ENCODE measurements at places on chromosomes 1 and 21.

GRCh38 chr1:234505769-234506102 lies 26.8 kb upstream of the TARBP1 start:
- DNase-seq, result no peak

DNA sequence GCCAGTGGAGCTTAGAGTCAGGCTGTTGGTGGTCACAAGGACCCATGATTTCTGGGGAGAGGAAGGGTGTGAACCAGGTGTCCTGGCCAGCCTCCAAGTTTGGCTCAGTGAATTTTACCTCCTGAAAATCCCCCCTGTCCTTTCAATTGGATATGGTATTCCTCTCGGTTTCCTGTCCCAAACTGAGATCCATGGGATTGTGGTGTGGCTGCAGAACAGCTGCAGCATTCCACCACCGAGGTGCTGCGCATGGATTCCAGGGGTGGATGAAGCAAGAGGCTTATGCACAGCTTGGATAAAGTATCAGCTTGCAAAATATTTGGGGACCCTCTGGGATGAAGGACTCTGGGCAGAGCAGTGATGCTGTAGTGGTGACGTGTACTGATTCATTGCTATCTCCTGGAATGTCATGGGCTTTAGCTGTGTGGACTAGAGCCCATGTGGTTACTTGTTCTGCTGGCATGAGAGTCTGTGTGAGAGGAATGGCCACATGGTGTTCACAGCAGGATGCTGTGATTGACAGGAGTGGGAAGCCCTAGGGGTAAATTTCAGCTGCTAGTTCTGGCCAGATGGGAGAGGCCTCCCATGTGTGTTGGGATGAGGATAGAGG lies 148.7 kb upstream of the SPAG17 start:
- no peak for DNase-seq

DNA sequence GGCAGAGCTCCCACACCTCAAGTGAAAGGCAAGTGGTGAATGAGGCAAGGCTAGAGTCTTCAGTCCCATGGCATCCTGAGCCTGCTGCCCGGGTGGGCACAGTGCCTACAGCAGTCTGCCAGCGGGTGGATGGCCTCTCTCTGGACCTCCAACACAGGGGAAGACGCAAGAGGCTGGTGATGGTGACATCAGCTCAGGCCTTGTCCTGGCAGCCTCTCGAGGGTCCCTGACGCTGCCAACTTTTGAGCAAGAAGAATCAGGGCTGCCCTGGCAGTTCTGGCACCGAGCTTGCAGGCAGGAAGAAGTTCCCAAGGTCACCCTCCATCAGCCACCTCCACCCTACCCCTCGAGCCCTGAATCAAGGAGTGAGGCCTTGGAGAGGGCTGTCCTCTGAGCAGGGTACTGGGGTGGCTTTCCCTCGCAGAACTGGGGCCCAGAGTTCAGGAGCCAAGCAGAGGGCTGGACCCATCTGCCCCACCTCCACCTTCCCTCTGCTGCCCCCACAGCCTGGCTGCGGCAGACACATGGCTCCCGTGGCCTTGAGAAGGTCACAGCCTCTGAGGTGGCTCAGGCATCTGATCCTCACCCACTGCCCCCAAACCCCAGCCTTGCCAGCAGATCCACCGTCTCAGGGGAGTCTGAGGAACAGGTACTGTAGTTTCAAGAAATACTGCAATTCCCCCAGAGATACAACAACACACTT lies 5.8 kb downstream of the RAP1GAP start:
- DNase-seq, result no peak

DNA sequence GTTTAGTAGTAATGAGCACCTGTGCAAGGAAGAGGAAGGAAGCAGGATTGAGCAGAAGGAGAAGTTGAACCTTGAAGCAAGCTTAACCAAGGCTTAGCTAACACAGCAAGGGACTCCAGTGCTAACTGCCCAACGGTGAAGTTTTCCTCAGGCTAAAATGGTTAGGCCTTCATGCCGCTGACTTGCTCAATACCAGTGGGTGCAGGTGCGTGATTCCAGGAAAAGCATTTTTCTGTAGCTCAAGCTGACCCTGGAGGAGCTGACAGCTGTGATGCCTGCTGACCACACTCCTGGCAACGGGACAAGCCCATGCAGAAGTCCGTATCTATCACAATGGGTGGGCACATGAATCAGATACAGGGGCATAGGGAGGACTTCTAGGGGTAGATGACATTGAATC lies 76.5 kb upstream of the FGGY start:
- DNase-seq, result no peak

DNA sequence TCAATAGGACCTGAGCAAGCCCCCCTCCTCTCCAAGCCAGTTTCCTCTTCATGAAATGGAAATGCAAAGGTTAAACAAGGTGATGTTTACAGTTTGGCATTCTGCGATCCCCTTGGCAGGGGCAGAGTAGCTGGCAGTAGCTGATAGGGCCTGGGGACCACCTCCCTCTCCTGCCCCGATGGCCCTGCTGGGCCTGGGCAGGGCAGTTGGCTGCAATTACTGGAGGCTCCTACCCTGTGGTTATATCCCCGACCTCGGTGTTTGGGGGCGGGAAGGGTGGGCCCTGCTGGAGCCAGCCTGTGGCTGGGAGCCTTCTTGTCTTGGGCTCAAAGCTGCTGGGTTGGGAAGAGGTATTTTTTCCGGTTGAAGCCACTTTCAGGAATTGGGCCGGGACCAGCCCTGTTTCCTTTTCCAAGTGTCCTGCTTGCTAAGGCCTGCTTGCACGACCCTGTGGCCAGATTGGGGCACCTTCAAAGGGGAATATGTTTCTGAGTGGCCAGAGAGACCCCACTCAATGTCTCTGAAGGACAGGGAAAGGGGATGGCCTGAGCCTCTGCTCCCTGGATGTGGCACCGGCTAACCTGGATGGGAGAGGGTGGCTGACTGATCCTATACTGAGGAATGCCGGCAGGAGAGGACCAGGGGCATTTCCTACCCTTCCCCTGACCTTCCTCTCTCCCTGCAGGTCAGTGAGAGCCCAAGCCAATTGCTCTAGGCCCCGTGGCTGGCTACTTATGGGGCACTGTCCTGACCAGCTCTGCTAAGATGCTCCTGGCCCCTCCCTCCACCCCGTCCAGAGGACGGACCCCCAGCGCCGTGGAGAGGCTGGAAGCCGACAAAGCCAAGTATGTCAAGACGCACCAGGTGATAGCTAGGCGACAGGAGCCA lies 1.9 kb downstream of the FAM110D start:
- DNase-seq, result no peak

GRCh38 chr1:25609921-25610320 lies 6.7 kb upstream of the MAN1C1 start:
- no peak for DNase-seq

DNA sequence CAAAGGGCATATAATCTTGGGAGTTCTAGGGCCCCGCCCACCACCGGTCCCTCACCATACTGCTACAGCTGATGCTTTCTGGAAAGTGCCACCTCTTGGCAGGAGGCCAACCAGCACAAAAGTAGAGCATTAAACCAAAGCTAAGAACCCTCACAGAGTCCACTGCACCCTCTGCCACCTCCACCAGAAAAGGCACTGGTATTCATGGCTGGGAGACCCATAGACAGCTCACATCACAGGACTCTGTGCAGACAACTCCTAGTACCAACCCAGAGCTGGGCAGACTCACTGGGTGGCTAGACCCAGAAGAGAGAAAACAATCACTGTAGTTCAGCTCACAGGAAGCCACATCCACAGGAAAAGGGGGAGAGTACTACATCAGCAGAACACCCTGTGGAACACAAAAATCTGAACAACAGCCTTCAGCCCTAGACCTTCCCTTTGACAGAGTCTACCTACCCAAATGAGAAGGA lies 10.8 kb downstream of the THEM4 start:
- no peak for DNase-seq

GRCh38 chr1:22861764-22862440 lies 110.8 kb downstream of the LACTBL1 start:
- DNase-seq, result no peak

DNA sequence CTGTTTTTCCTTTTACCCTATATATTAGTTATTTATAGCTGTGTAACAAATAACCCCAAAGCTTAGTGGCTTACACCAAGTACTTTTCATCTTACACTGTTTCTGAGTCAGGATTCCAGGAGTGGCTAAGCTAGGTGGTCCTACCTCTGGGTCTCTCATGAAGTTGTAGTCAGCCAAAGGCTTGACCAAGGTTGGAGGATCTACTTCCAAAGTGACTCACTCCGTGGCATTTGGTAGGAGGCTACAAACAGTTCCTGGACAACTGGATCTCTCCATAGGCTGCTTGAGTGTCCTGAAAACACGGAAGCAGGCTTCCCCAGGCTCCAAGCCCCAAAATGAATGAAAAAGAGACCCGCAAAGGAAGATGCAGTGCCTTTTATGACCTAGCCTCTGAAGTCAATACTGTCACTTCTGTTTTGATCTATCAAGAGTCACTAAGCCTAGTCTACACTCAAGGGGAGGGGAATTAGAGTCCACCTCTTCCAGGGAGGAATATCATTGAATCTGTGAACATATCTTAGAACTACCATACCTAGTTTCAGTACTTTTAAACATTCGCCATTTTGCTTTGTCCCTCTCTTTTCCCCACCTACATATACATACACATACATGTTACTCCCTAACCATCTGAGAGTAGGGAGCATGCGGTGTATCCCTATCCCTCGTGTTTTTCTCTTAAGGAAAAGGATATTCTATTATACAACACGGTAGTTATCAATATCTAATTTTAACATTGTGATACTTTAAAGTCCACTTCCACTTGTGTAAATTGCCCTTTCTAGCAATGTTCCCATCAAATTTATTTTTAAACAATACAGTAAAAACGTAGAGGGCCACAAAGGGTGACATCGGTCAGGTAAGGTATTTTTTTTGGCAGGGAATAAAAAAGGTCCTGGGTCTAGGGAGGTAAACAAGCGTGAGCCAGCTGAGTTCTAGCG lies 67.2 kb downstream of the SLC35A3 start:
- no peak for DNase-seq

GRCh38 chr1:14429577-14429976 lies 168.9 kb upstream of the KAZN start:
- no peak for DNase-seq

DNA sequence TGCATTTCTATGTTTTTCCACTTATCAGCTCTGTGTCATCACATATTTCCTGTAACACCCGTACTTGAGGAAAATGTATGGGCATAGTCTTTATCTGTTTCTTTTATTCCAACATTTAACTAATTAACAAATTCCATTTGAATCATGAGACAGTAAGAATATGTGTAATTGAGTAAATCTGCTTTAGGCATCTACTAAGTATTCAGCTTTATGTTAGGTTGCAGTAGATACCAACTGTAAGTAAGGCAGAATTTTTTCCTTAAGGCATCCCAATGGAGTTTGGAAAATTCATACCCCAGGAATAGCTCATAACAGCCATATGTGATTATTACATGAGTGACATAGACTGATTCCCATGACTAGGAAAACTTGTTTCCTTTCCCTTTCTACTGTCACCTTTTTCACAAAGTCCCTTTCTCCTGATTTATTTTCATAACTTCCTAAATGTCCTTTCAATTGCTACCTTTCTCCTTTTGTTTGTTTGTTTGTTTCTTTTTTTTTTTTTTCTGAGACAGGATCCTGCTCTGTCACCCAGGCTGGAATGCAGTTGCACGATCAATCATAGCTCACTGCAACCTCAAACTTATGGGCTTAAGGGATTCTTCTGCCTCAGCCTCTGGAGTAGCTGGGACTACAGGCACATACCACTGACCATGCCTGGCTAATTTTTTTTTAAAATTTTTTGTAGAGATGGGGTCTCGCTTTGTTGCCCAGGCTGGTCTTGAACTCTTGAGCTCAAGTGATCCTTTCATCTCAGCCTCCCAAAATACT lies 59.8 kb upstream of the CACYBP start:
- DNase-seq, result no peak

- DNase-seq, result no peak
Measured at GRCh38 chr1:1308756-1309250, 406 bp downstream of the PUSL1 start.

DNA sequence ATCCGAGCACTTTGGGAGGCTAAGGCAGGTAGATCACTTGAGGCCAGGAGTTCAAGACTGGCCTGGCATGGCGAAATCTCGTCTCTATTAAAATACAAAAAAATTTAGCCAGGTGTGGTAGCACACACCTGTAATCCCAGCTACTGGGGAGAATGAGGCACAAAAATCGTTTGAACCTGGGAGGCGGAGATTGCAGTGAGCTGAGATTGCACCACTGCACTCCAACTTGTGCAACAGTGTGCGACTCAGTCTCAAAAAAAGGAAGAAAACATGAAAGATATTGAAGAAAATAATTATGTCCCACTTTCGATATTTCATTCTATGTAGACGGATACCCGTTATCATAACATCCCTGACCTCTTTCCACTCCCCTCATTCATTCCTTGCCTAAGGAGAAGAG lies 19.2 kb downstream of the TUT4 start:
- DNase-seq, result no peak

- no peak for DNase-seq
Measured at GRCh38 chr1:232999956-233000625, 49.7 kb downstream of the NTPCR start.

DNA sequence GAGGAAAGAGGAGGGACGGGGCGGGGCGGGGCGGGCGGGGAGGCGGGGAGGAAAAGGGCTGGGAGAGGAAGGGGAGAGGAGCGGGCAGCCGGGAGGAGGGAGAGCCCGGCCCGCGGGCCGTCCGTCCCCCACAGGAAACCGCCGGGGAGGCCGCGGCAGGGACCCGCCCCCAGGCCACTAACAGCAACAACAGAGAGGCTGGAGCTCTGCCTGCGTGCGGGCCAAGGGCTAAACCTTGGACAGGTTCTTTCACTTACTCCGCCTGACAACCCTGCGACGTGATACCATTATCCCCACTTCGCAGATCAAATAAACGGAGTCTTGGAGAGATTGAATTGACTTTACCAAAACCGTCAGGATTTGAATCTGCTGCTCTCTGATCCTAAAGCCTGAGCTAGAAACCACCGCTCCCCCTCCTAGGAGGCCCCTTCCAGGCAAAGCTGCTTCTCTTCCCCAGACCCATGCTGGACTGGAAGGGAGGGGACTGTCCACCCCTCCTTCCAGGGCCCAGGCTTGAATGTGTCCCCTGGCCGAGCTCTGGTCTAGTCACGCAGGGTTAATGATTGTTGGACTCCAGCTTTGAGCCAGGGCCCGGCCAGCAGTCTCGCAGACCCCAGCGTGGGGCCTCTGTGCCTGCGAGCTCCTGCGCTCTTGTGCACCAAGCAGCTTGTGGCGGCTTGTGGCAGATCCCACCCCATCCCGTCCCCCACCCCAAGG lies at the start of gene EVA1B:
Gene EVA1B (minus strand): TSS at position 10 of the 717 bp plus-strand sequence. CDS start 608 bp downstream, outside the sequence.
- DNase-seq, result no peak

DNA sequence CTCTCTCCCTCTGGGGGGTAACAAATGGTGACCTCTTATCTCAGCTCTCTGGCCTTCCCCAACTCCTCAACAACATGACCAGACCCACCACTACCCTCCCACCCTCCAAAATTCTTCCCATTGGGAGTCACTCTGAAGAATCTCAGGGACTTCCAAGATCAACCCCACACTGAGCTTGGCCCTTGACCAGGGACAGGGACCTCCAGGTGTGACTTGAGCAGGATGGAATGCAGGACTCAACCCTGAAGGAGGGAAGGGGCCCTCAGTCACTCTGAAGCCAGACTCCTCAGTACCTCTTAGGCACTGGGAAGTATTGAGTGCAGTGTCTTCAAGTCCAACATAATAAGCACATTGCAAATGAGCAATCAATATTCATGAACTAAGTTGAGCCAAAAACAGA lies 1.9 kb downstream of the CASQ1 start:
- no peak for DNase-seq
